ENCODE measurements at places on chromosomes 16 and 17.

DNA sequence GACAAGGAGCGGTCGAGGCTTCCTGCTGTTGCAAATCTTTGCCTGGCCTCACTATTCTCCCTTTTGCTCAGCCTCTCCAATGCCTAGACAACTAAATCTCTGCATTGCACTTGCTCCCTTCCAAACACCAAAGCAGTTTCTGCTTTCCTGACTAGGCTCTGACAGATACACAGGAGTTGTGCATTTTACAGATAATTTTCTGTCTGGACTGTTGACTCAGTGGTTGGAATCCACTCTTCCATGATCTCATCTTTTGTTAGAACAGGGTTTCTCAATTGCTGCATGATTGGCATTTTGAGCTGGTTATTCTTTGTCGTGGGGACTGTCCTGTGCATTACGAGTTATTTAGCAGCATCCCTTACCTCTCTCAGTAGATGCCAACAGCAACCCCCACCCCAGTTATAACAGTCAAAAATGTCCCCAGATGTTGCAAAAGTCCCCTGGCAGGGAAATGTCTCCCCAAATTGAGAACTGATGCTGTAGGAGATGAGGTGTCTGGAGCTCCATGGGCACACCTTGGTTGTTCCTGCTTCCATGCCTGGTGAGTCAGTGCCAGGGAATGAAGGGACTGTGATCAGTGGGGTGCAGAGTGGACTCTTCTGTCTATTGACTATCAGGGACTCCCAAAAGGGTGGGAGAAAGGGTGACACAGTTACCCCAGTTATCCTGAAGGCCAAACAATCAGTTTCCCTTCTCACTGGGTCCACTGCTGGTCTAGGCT is 557.4 kb upstream of the PSMD7 start:
- no peak for DNase-seq

DNA sequence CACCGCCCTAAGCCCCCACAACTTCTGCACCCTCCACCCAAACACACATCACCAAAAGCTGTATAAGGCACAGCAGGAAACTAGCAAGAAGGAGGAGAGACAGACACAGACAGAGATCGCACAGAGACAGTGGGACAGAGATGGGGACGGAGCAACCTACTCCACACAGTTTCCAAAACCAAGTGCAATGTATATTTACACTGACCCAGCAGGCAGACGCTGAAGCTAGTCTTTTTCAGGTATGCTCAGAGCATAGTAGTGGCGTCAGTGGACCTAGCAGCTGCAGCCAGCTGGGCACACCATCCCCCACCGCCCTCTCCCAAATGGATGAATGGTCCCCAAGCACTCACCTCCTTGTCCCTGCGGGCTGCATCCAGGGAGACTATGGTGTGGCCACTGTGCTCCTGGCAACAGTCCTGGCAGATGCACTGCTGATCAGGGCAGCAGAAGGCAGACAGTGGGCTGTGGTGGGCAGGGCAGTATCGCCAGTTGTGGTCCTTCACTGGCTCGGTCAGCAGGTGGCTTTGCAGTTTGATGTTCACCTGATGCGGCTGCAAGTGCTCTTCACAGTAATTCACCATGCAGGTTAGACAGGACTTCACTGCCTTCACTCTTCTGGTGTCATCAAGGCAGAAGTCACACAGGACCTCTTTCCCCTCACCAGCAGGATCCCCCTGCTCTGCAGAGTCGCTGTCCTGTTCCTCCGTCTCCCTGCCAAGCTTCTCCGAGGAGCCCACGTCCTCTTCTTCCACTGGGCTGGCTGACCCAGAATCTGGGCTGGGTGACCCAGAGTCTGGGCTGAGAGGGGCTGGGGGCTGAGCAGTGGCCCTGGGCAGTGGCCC is 31.5 kb upstream of the FBXW10B start:
- DNase-seq = no peak

- no peak for DNase-seq
Observed at GRCh38 chr16:74153773-74154172, 142.8 kb upstream of the PSMD7 start.

- DNase-seq = no peak
Observed at GRCh38 chr17:82820278-82821251, 19.3 kb downstream of the ZNF750 start.

- no peak for DNase-seq
Observed at GRCh38 chr17:1022278-1023024, 25.5 kb downstream of the TIMM22 start.

GRCh38 chr17:1908699-1909309 is 79.0 kb downstream of the RPA1 start:
- DNase-seq = peak; percentile 86

DNA sequence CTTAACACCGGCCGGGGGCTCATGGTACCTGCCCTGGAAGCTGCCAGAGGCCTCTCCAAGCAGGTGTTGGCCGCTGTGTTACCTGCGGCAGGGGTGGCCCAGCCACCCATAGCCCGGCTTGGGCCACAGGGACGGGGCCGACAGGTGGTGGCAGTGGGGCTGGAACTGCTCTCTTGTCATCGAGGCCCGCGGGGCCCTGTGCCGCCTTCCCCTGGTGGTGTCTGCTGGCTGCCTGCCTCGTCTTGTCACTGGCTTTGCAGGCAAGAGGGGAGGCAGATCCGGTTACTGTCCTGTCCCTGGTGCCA is 27.1 kb downstream of the GSE1 start:
- no peak for DNase-seq

DNA sequence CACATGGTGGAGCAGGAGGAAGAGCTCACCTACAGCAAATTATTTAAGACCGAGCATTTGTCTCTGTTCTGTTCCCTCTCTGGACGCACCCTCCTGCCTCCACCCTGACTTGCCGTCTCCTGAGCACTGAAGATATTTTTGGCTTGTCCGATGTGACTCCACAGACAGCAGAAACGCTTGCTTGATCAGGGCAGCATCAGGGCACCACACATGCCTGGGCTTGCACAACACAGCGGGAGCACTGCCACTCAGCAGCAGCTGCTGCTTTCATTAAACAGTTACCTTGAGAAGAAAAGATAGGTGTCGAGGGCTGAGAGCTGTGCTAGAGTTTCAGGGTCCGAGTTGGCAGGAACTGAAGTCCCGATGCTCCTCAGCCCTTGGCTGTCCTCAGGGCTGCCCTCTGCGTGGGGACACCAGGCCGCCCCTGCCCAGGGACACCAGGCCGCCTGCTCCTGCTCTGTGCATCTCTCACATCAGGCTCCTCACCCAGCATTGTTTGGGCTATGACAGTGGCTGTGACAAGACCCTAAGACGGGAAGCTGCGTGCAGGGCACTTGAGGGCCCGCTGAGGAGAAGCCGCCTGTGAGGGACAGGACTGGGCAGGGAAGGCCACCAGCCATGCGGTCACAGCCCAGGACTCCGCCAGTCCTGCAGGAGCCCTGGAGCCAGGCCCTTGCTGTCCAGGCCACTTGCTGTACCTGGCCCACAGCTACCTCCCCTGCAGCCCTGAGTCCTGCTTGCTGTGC is 21.3 kb upstream of the CDH15 start:
- DNase-seq = no peak

- no peak for DNase-seq
Observed at GRCh38 chr17:77438241-77439188, 297.7 kb downstream of the SEC14L1 start.

GRCh38 chr17:64200080-64201032 is 62.7 kb downstream of the TEX2 start:
- peak; percentile 49 for DNase-seq

DNA sequence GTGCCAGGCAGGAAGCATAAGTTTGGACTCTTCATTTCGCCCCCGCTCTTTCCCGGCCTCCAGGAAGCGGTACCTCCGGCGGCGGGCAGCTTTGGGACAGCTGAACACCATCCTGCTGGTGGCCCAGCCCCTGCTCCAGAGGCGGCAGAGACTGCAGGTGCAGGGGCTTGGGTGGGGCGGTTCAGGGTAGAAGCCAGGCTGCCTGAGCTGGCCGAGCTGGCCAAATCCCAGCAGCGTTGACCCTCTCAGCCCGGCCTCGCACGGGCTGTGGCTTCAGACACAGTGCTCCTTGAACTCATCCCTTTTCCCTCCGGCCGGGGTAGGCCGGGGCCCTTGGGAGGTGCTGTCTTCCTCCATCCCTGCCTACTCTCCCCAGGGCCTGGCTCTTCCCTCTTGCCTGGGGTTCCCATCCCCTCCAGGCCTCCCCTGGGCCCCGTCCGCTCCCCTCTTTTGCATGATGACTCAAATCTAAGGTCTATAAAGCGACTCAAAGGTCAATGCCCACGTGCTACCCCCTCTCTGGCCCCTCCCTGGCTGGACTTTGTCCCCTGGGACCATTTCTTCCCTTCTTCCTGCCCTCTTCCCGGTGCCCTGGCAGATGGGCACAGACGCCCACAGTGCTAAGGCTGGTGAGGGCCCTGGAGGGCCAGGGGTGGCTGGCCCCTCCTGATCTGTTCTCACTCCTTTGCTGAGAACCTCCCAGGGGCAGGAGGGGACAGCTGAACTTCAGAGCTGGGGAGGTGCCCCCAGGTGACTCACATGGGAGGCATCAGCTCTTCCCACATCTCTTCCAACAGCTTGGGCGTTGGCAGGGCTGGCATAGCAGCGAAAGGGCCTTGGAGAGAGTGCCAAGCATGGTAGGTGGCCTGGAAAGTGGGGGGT is 22.7 kb downstream of the MYO15B start:
- DNase-seq = no peak

DNA sequence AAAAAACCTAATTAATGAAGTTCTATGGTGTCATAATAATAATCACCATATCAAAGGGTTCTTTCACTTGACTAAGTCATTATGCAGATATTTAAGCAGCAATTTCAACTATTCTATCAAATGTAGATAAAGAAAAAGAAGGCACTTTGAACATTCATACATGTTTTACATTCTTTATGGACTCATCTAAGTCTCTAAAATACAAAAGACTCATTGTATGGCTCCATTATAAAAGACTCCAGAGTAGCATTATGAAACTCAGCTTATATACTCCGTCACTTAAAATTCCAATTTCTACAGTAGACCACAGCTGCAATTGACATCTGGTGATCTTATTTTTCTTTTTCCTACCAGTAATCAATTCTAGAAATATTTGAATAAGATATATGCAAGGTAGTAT is 173.5 kb upstream of the KIF2B start:
- no peak for DNase-seq

GRCh38 chr17:45170931-45171337 is 9.3 kb downstream of the HEXIM2 start:
- peak; percentile 83 for DNase-seq

Measured in AG08396 (cell line).